ENCODE measurements at places on chromosomes 4 and X. TPM values are rescaled to one million over a fixed set of nuclear protein-coding genes. Genes with fewer than 3 reads are reported as not detected.

DNA sequence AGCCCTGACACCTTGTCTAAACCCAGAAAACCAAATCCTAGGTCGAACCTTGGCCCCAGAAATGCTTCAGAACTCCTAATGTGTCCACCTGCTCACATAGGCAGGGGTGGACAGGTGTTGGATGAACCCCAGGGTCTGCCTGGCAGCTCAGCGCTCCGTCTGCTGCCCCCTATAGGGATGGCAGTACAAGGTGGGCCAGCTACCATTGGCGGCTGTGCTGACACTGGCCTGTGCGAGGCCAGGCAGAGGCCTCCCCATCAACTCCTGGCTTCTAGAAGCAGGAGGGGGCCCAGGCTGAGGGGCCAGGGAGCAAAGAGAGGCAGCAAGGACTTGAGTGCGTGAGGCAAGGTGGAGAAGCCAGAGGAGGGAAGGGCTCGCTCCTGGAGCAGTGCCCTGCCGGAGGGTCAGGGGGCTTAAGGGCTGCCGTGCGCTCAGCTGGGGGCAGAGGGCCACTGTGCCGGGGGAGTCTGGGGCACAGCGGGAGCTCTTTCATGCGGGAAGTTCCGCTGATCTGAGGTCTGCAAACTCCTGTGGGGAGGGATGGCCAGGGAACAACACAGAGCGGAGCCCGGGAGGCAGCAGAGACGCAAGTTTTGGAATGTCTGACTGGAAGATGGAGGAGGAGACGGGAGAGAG lies 20.6 kb downstream of the CCNQ start:
- H3K36me3 ChIP-seq = no peaks in the 10 kb centered on the region
- DNase-seq = no peak
- no peak overlapping the region for H3K4me3 ChIP-seq
- H3K27me3 ChIP-seq = no peaks in the 10 kb centered on the region
- no peak overlapping the region for H3K27ac ChIP-seq
- H3K4me1 ChIP-seq = no peaks in the 10 kb centered on the region

DNA sequence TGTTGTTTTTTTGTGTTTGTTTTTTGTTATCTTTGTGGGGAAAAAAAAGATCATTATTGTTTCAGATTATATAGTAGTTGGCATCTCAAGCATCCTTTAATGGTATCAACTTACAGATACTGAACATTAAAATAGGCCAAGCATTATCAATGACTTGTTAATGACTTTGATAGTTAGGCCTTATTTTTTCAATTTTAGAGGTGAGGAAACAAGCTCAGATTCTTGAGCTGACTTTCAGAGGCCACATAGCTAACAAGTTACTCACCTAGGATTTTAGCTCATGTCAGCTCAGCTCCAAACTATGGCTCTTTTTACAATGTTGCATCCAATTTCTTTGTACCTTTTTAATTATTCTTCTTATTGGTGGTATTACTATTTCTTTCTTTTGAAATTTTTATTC lies 471 bp upstream of the PLAC8 start:
- no peak overlapping the region for H3K27ac ChIP-seq
- no peaks in the 10 kb centered on the region for H3K36me3 ChIP-seq
- no peak overlapping the region for H3K4me3 ChIP-seq
- no peak for DNase-seq
- no peaks in the 10 kb centered on the region for H3K4me1 ChIP-seq

- H3K4me1 ChIP-seq = no peaks in the 10 kb centered on the region
- H3K36me3 ChIP-seq = no peaks in the 10 kb centered on the region
- DNase-seq = no peak
- no peaks in the 10 kb centered on the region for H3K27me3 ChIP-seq
Observed at GRCh38 chr4:39655876-39656275, 17.2 kb upstream of the SMIM14 start.

GRCh38 chr4:185287031-185287430 lies 77.6 kb downstream of the SNX25 start:
- no peaks in the 10 kb centered on the region for H3K27me3 ChIP-seq
- no peak overlapping the region for H3K27ac ChIP-seq
- no peak overlapping the region for H3K4me3 ChIP-seq
- DNase-seq = no peak

- no peak overlapping the region for H3K27ac ChIP-seq
- peaks cover 28% of the 10 kb centered on the region for H3K36me3 ChIP-seq
- no peak overlapping the region for H3K4me3 ChIP-seq
Observed at GRCh38 chrX:48576108-48576507, 1.8 kb downstream of the RBM3 start.

The TMPRSS11B gene
- total RNA-seq = not detected

GRCh38 chr4:78862314-78862737 lies 76.9 kb downstream of the PAQR3 start:
- peaks cover 3% of the 10 kb centered on the region for H3K4me1 ChIP-seq
- no peak overlapping the region for H3K27ac ChIP-seq
- no peak overlapping the region for H3K4me3 ChIP-seq
- DNase-seq = no peak
- no peaks in the 10 kb centered on the region for H3K36me3 ChIP-seq

- H3K4me1 ChIP-seq = peaks cover 10% of the 10 kb centered on the region
- DNase-seq = peak; percentile 85
- H3K4me3 ChIP-seq = no peak overlapping the region
- H3K36me3 ChIP-seq = no peaks in the 10 kb centered on the region
- no peaks in the 10 kb centered on the region for H3K27me3 ChIP-seq
Observed at GRCh38 chr4:25299476-25300203, 12.9 kb upstream of the ZCCHC4 start.

- no peaks in the 10 kb centered on the region for H3K27me3 ChIP-seq
- H3K36me3 ChIP-seq = no peaks in the 10 kb centered on the region
- DNase-seq = no peak
- H3K27ac ChIP-seq = no peak overlapping the region
Observed at GRCh38 chr4:106287353-106287969, 28.5 kb downstream of the TBCK start.

The MAGEA12 gene
- total RNA-seq = not detected

The EVC2 gene
- total RNA-seq = 18.0 TPM

- no peak for DNase-seq
- H3K4me1 ChIP-seq = no peaks in the 10 kb centered on the region
- H3K27me3 ChIP-seq = no peaks in the 10 kb centered on the region
Observed at GRCh38 chr4:80035336-80035735, 37.7 kb downstream of the ANTXR2 start.

The RTL5 gene
- 3.6 TPM for total RNA-seq

GRCh38 chrX:140866446-140866845 lies 135.9 kb upstream of the SPANXB1 start:
- no peaks in the 10 kb centered on the region for H3K36me3 ChIP-seq
- no peak overlapping the region for H3K27ac ChIP-seq
- H3K4me3 ChIP-seq = no peak overlapping the region
- H3K27me3 ChIP-seq = no peaks in the 10 kb centered on the region
- no peaks in the 10 kb centered on the region for H3K4me1 ChIP-seq

GRCh38 chr4:110988722-110989121 lies 365.8 kb upstream of the PITX2 start:
- no peaks in the 10 kb centered on the region for H3K4me1 ChIP-seq
- no peak overlapping the region for H3K4me3 ChIP-seq
- DNase-seq = no peak
- H3K27ac ChIP-seq = no peak overlapping the region

The SGMS2 gene
- total RNA-seq = 224 TPM

DNA sequence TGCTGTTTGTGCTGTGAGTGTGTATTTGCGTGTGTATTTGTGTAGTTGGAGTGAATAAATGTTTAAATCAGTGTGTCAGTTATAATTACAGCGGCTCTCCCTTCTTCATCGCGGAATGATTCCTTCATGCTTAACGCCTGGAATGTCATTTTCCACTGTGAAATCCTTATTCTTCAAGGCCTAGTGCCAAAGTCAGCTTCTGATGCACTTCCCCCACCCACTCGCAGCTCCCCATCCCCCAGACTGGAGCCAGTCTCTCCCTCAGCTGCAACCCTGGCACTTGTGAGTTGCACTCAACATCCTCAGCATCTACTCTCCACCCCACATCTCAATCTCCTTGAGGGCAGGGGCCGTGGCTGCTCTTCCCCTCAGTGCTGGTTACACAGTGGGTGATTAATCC lies 583.0 kb downstream of the BCOR start:
- H3K4me1 ChIP-seq = peaks cover 4% of the 10 kb centered on the region
- H3K36me3 ChIP-seq = no peaks in the 10 kb centered on the region
- no peak overlapping the region for H3K4me3 ChIP-seq
- DNase-seq = no peak

DNA sequence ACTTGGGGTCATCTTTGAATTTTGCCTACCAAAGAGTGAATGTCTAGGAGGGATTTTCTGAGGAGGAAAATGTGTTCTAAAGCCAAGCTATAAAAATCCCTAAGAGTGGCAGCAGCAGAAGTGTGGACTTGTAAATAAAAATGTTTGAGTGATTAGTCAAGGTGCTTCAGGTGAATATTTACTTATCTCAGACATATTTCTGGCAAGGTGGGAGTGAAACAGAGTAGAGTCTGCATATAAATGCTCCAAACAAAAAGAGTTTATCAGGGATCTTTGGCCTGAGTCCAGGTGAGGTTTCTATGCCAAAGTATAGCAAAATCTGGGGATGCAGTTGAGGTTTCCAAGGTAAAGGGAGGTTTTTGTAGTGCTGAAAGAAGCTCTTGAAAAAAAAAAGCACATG lies 19.7 kb downstream of the CYSLTR1 start:
- no peak for DNase-seq
- H3K27ac ChIP-seq = no peak overlapping the region
- H3K4me1 ChIP-seq = no peaks in the 10 kb centered on the region
- no peaks in the 10 kb centered on the region for H3K27me3 ChIP-seq
- no peaks in the 10 kb centered on the region for H3K36me3 ChIP-seq

- H3K27ac ChIP-seq = no peak overlapping the region
- no peaks in the 10 kb centered on the region for H3K27me3 ChIP-seq
- H3K4me3 ChIP-seq = no peak overlapping the region
Observed at GRCh38 chrX:16664626-16665025, 14.7 kb downstream of the S100G start.

- no peaks in the 10 kb centered on the region for H3K36me3 ChIP-seq
- DNase-seq = no peak
- H3K4me3 ChIP-seq = no peak overlapping the region
- no peak overlapping the region for H3K27ac ChIP-seq
- peaks cover 15% of the 10 kb centered on the region for H3K4me1 ChIP-seq
Observed at GRCh38 chrX:71256051-71256450, 2.1 kb upstream of the ZMYM3 start.

The VSIG1 gene
- total RNA-seq = 6.2 TPM

The SPANXC gene
- not detected for total RNA-seq

GRCh38 chrX:37509349-37509748 lies 62.1 kb upstream of the LANCL3 start:
- no peaks in the 10 kb centered on the region for H3K27me3 ChIP-seq
- H3K27ac ChIP-seq = no peak overlapping the region
- H3K4me1 ChIP-seq = no peaks in the 10 kb centered on the region
- H3K4me3 ChIP-seq = no peak overlapping the region

DNA sequence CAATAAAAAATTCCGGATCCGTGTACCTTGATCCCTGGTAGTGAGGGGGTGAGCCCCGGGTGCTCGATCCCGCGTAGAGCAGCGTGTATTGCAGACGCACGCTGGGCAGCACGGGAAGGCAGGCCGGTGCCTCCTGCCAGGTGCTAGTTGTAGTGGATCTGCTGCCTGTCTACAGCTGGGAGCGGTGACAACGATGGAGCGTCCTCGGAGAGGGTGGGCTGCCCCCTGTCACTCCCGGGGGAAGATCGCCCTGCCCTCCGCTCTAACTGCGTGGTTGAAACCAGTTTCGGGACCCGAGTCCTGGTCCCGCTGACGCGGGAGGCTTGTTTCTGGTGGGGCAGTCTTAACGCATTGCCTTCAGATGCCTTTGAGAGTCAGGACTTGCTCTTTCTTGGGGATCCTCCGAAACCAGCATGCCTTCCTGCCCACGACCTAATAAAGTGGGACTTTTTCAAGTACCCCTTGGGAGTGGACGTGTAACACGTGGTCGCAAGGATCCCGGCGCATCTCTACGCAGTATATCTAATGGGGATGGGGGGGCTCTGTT lies 2.7 kb upstream of the NKX6-1 start:
- H3K4me1 ChIP-seq = no peaks in the 10 kb centered on the region
- H3K27me3 ChIP-seq = no peaks in the 10 kb centered on the region
- no peak for DNase-seq
- no peak overlapping the region for H3K27ac ChIP-seq
- H3K4me3 ChIP-seq = no peak overlapping the region

DNA sequence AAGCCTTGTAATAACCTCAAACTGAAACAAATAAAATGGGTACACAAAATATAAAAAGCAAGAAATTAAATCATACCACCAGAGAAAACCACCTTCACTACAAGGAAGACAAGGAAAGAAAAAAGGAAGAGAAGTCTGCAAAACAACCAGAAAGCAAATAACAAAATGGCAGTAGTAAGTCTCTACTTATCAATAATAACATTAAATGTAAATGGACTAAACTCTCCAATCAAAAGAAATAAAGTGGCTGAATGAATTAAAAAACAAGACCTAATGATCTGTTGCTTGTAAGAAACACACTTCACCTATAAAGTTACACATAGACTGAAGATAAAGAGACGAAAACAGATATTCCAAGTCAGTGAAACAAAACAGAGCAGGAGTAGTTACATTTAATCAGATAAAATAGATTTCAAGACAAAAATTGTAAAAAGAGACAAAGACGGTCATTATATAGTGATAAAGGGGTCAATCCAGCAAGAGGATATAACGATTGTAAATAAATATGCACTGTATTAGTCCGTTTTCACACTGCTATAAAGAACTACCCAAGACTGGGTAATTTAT lies 144.1 kb downstream of the MAB21L2 start:
- no peak overlapping the region for H3K27ac ChIP-seq
- H3K27me3 ChIP-seq = no peaks in the 10 kb centered on the region
- no peak overlapping the region for H3K4me3 ChIP-seq
- H3K4me1 ChIP-seq = peaks cover 12% of the 10 kb centered on the region
- DNase-seq = no peak
- H3K36me3 ChIP-seq = no peaks in the 10 kb centered on the region

GRCh38 chr4:167000141-167000852 lies 234.0 kb downstream of the SPOCK3 start:
- no peak overlapping the region for H3K4me3 ChIP-seq
- no peak for DNase-seq
- no peaks in the 10 kb centered on the region for H3K36me3 ChIP-seq
- H3K27ac ChIP-seq = no peak overlapping the region
- no peaks in the 10 kb centered on the region for H3K27me3 ChIP-seq

The ALPK1 gene
- 46.2 TPM for total RNA-seq

- H3K27ac ChIP-seq = no peak overlapping the region
- no peaks in the 10 kb centered on the region for H3K4me1 ChIP-seq
Observed at GRCh38 chrX:134658760-134659023, 421 bp upstream of the PLAC1 start.

DNA sequence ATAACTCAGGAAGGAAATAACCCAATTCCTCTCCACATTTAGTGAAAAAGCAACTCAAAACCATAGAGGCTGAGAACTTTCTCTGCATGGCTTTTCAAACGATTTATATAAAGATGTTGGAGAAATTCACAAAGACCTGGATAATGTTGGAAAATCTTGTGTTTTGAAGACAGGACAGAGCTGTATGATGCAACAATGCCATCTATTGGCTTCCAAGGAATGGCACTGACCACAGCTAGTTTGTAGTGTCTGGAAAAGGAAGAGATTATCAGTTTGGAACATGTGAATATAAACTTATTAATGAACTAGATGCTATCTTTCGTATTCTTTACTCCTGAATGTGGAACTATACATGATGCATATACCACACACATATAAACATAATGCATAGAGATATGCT lies 503.6 kb downstream of the IL1RAPL1 start:
- H3K27me3 ChIP-seq = no peaks in the 10 kb centered on the region
- no peak for DNase-seq
- no peaks in the 10 kb centered on the region for H3K4me1 ChIP-seq
- H3K27ac ChIP-seq = no peak overlapping the region
- H3K4me3 ChIP-seq = no peak overlapping the region

The XAGE1A gene
- total RNA-seq = not detected

The HPGD gene
- 2.6 TPM for total RNA-seq

Data from thyroid gland (tissue), 4 donors.